HL-60 (cell line): ENCODE measurements at places on chromosomes 6 and 20.

- no peak for DNase-seq
These were observed 8.1 kb downstream of the BEND6 start for GRCh38 chr6:56963043-56963442.

GRCh38 chr20:36104856-36105255, 49.7 kb upstream of the EPB41L1 start:
- no peak for DNase-seq

- no peak for DNase-seq
These were observed 29.5 kb upstream of the ELOVL5 start for GRCh38 chr6:53378208-53378607.

DNA sequence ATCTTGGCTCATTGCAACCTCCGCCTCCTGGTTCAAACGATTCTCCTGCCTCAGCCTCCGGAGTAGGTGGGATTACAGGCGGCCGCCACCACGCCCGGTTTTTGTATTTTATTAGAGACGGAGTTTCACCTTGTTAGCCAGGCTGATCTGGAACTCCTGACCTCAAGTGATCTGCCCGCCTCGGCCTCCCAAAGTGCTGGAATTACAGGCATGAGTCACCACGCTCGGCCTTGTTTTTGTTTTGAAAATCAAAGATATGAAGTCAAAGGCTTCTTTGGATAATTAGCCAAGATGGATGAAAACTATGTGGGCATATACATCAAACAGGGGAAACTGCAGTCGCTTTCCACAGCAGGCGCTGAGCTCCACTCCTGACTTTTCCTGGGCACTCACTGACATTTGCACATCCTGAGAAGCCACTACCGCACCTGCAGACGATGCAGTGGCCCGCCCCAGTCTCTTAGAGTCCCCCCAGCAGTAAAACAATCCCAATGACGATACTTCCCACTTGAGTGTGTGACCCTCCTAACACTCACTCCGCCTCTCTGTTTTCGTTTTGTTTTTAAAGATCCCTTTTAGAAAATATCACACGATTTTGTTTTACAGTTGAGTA, 44.1 kb downstream of the GJA1 start:
- no peak for DNase-seq

GRCh38 chr20:4435225-4435624, 286.5 kb upstream of the PRND start:
- no peak for DNase-seq

DNA sequence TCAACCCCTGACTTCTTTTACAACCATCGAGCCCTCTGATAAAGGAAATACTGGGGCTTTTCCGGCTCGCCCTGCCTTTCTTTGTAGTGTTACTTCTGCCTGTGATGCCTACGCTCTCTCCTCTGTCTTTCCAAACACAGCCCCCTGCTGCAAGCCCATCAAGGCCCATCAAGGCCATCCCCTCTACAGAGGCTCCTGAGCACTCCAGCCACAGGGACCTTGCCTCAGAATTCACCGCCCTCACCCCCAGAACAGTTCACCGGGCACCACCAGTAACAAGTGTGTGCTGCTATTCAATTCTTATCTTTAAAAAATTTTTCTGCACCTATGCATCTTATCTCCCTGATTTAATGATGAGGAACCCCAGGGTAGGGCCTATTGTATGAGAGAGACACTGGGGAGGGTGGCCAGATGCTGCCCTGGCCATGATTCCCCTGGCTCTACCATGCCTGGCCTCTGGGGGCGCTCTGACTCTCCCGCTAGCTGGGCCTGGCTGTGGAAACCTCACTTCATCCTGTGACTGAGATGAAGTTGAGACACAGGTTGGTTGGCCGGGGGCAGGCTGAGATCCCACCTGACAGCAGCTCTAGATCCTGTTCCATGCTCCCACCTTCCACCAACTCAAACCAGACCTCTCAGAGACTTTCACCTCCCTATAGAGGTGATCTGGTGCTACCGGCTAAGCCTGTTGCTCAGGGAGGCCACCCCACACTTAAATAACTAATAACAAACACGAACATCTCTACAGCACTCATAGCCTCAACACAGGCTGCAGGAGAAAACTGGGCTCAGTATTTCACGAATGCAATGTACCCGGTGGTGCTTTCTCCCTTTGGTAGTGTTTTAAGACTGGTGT, 19.2 kb upstream of the GLP1R start:
- peak; percentile 29 for DNase-seq

- no peak for DNase-seq
These were observed 56.1 kb upstream of the STMND1 start for GRCh38 chr6:17045581-17046322.

DNA sequence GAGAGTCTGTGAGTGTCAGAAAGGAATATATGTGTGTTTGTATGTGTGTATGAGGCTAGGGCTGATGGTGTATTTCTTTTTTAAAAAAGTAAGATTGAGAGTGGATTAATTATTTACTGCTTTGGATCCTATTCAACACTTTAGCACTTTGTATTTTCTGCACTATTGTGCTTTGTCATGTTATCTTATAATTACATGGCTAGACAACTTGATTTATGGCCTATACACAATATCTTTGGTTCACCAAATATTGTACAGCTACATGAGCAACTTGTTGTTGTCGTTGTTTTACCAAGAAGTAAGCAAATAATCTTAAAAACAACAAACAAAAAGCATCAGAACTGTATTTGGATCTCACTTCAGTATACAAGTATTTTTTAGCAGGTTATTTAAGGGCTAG, 84.6 kb upstream of the TBX18 start:
- no peak for DNase-seq

- DNase-seq, result no peak
These were observed 36.3 kb downstream of the SLC52A3 start for GRCh38 chr20:731891-732560.

DNA sequence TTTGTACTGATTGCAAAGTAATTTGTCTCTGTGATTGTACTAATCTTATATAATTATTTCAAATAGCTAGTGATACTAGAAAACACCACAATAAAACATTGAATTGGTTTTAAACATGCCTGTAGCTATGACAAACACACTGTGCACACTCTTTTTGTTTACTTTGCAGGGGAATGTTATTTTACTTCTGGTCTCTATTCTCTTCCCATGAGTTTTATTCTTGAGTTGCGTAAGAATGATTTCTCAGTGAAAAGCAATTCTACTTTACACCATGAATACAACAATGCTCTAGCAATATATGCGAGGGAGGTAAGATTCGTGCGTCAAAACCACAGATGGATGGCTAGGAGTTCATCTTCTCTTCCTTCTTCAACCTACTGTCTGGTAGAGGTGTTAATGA, 68.4 kb upstream of the PHACTR1 start:
- no peak for DNase-seq
